ENCODE measurements at places on chromosomes 2 and 18.

- no peak for DNase-seq
Observed at GRCh38 chr2:3041841-3042600, 335.6 kb downstream of the EIPR1 start.

GRCh38 chr2:181124497-181124896 is 144.1 kb downstream of the UBE2E3 start:
- no peak for DNase-seq

DNA sequence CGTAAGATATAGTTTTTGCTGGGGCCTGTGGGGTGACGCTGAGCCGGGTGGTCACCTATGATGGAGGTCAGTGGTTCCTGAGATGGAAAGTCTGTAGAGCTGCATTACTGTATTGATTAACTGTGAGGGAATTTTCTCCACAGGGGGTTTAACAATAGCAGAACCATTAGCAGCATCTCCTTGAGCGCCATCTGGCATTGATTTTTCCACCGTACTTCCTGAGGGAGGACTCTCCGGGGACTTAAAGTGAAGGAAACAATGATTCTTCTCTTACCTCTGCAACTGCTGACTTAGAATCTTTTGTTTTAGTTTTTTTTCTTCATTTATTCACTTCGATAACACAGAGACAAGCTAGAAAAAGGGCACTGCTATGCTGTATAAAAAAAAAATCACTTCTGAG is 22.6 kb upstream of the RNF125 start:
- no peak for DNase-seq

DNA sequence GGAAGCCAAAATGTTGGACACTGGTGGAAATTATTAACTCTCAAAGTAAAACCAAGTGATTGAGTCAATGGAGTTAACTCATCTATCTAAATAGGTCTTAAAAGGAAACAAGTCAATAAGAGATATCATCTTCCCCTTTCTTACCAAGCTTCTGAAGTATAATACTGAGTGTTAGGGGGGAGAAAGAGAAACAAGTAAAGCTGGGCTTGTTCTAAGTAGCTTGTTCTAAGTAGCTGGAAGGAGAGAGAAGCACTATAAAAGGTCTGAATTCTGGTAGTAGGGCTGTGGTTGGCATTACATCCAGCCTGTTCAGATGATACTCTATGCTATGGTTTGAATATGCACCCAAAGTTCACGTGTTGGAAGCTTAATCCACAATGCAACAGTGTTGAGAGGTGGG is 26.8 kb downstream of the YES1 start:
- DNase-seq = no peak

DNA sequence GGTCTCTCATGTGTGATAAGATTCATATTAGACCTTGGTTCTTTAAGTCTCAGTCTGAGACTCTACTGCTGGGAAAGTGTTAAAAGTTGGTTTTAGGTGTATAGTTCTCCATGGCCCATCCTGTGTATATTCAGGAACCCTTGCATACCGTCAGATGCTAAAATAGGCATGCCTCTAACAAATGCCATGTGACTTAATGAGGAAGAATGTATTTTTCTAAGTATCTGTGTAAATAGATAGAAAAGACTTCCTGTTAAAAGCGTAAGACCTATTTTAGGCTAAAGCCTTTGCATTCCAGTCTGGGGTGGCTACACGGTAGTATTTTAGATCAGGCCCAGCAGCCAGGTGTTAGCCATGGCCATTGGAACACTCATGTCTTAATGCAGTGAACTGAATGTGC is 73.3 kb downstream of the RHBDD1 start:
- no peak for DNase-seq

- DNase-seq = no peak
Observed at GRCh38 chr2:205171261-205171940, 510.9 kb upstream of the NRP2 start.
